ENCODE measurements at places on chromosomes 3 and 15.

DNA sequence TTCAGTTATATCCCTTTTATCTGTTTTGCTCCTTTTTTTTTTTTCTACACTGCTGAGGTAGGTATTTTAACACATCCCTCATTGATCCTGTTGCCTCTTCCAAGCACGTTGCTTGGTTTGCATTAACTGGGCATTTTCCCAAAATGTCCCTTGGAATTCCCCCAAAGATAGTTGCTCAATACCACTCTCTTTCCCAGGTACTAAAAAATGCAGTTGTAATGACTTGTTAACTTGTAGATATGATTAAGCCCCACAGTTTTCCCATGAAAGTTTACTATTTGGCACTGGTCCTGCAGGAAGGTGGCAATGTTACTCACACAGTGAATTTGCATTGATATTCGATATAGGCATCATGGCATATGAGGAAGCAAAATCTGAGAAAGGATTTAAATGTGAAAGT lies 67.1 kb downstream of the GRM7 start:
- no peak for DNase-seq

- DNase-seq = no peak
Observed at GRCh38 chr3:194512895-194513601, 26.2 kb upstream of the ATP13A3 start.

DNA sequence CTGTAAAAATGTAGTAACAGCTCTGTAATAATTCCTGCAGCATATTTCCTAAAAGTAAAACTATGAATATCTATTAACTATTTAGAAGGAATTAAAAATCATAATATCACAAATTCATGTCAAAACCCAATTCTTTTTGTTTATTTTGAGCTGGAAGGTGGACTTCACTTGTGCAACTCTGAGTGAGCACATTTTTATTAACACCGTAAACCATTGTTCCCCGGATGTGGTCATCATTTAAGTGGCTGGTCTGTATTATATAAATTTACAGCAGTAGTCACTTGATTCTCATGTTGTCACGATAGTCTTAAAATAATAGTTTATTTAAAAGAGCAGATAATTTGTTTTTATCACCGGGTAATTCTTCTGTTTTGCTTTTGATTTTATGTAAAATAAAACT lies 43.0 kb upstream of the UTS2B start:
- no peak for DNase-seq

GRCh38 chr3:138439646-138440045 lies 5.2 kb downstream of the ESYT3 start:
- no peak for DNase-seq

DNA sequence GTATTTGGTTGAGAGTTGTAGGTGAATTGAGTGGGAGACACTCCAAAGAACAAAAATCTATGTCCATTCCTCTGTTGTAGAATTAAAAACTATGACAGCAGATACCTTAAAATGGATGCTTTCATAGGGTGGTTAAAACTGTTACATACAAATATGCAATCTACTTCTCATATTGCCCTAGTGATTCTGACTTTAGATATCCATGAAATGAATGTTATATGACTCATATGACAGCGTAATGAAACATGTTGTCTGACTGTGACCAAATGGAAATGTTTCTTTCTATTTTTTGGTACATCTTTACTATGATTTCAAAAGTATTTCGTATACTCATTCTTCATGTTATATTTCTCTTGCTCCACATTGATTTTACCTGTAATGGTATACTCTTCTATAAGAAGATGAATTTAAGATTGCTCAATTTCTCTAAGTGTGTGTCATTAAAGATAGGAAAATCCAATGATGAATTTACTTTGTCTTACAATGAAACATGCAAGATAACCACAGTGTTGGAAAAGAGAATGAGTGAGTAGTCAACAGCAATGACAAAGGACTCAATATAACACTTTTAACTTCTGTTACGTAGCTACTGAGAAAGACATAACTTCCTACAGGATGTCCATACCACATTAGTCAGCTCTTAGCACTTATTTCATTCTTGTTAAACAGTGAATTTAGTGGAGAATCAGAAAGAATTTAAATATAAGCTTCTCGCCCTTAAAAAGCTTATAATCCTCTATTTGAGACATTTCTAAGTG lies 79.3 kb upstream of the LSAMP start:
- DNase-seq = no peak

- no peak for DNase-seq
Observed at GRCh38 chr15:75655931-75656330, 8.2 kb downstream of the SNX33 start.

DNA sequence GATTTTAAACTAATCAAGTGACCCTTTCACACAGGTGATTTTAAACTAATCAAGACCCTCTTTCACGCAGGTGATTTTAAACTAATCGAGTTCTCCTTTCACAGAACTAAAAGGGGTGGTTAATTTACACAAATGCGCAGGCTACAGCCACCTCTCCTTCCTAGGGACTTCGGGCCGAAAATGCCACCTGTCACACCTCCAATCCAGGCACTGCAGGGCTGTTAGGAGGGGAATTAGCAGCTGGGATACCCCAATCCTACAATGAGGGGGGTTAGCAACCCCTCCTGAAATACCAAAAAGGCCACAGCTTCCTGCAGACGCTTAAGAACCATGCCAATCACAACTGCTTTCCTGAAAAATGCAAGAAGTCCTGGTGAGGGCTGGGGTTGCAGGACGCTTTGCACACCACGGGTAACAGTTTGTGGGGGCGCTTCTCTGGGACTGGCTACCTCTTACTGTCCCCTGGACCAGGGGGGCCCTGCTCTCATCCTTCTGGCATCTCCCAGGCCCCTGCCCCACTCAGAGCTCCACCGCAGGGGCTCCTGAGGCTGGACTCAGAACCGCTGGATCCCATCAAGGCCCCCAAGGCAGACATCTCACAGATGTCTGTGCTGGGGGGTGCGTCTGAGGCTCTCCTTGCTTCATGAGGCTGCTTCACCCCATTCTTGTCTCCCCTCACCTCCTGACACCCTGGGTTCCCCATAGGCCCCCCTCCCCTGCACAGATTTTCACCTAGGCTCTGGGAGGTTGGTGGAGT lies 145.9 kb downstream of the OR4M2 start:
- no peak for DNase-seq

DNA sequence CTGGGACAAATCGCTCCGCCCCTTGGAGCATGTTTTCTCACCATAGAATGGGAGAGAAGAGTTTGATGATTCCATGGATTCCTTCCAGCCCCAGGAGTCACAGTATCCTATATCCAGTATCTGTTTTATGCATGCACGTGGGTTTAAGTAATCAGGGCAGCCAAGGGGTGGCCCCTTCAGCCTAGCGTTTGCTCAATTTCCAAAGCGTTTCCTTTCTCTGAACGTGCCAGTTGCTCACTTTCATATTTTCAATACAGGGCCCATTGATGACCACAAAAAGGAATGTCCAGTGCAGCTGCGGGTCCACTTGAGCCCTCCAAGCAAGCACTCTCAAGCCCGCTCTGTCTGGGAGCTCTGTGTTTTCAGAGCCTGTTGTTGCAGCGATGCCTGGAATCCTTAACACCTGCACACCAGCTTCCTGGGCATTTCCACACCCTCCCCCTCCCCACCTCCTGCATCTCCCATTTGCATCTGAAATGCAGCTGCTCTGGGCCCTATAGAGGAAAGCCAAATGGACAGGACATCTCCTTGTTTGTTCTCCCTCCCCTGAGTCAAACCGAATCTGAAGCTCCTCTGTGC lies 164.3 kb upstream of the LPP start:
- no peak for DNase-seq

DNA sequence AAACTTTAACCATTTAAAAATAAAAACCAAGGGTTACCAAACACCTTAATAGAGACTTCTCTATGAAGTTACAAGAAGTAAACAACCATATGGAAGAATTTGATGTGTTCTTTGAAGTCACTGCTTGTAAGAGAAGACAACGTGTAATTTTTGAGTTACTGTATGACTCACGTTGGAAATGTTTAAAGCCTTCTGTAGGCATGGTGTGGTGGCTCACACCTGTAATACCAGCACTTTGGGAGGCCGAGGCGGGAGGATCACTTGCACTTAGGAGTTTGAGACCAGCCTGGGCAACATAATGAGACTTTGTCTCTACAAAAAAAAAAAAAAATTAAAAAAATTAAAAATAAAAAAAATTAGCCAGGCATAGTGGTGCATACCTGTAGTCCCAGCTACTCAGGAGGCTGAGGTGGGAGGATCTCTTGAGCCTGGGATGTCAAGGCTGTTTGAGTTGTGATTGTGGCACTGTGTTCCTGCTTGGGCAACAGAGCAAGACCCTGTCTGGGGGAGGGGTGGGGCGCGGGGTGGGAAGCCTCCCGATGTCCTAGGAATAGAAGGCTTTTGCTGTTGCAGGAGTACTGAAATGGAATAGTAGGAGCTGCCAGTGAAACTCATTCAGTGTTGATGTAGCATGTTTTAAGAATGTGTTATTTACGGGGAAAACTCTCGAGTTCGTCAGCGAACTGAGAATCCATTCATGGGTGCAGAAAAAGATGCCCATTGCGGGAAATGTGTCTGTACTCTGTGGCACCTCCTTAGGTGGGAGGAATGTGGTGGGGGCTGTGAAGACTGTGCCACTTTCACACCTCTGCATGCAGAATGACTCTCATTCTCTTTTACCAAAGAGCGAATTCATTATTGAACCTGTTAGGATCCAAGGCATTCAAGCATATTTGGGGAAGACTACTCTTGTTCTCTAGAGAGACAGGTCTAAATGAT lies 134.2 kb downstream of the FNDC3B start:
- DNase-seq = no peak

DNA sequence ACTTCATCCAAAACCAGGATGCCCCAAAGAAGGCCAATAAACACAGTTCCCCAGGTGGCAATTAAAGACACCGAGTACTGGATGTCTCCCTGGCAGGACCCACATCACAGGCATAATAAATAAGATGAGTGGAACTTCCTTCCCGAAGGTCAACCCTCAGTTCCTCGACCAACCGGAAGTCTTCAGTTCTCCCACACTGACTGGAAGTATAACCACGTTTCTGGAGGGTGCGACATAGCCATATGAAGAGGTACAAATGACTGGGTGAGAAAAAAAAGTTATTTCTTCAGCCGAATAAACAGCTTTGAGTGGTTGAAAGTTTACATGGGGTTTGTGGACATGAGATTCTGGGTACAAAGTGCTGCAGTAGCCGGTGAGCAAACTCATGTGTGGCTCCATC lies 34.6 kb upstream of the MUC13 start:
- DNase-seq = no peak

GRCh38 chr3:30227571-30228301 lies 378.7 kb upstream of the TGFBR2 start:
- no peak for DNase-seq

GRCh38 chr3:4735243-4735642 lies 242.1 kb downstream of the ITPR1 start:
- DNase-seq = no peak

DNA sequence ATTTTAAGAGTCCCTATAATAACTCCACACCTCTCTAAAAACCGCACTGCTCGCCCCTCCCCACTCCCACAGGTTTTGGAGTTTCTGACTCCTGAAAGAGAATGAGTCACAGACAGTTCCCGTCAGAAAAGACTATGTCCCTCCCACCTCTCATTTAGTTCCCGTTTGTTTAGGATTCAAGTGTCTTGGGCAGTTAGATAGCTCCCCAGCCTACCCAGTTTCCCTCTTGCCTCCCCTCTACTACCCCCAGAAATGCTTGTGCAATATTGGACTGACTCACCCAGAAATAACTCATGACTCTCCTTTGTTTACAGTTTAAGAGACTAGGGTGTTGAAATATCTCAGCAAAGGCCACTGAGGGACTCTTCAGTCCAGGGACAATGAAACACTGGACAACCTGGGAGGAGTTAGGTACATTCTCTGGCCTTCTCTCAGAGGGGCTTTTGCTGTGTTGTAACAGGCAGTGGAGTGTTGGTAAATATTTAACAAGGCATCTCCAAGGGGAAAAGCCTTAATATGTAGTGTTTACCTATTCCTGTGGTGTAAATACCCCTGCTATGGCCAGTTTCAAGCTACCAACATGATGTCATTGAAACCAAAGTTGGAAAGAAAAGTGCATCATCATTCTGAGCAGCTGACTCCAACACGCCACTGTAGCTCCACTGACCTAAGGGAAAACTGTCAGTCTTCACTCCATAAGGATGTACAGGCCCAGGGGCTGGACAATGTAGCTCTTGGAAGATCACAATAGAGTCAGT lies 96.1 kb upstream of the CHD2 start:
- peak; percentile 100 for DNase-seq

DNA sequence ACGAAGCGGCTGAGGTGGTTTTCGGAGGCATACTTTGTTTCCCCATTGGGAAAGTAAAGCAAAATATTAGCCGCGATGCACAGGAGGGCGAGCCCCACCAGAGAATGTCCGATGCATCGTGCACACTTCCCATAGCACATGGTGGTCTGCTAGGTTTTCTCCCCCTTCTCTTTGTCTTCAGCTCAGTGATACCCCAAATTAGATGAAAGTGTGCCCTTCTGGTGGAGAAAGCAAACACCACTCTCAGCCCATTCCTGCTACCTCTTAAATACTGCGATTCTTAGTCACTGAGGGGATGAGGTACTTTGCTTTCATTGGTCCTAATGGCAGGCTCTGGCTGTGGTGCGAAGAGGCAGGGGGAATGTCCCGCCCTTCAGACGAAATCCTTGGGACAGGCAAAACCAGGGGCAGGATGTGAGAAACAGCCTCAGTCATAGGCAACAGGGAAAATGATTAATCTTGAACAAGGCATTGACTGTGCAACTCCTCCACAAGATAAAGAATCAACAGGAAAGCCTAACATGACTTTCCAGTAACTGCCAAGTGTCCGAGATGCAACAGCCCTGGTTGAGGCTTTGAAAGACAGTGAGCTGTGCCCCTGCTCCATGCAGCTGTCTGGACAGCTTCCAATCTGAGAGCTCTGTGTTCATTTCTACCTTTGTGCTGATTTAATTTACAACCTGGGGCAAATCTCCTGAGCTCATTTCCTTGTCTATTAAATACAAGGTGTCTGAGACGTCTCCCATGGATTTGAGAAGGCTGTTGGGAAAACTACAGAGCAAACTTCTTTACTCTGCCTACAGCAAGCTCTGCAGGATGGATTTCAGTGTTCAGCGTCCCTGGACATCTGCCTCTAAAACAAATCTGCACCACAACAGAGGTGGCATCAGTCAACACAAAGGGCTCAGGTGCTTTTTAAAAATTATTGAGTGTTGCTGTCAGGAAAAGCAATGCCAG lies at the start of gene TM4SF1:
TM4SF1 (minus strand) TSS at position 242 of the 957 bp plus-strand sequence; CDS start at position 140, 102 bp downstream.
- peak; percentile 98 for DNase-seq

- no peak for DNase-seq
Observed at GRCh38 chr15:80404057-80404760, at the start of gene ARNT2. Gene ARNT2 (plus strand): TSS chr15:80404382. CDS start chr15:80404516, 134 bp downstream.

GRCh38 chr3:153657046-153657445 lies 464.1 kb upstream of the ARHGEF26 start:
- no peak for DNase-seq

DNA sequence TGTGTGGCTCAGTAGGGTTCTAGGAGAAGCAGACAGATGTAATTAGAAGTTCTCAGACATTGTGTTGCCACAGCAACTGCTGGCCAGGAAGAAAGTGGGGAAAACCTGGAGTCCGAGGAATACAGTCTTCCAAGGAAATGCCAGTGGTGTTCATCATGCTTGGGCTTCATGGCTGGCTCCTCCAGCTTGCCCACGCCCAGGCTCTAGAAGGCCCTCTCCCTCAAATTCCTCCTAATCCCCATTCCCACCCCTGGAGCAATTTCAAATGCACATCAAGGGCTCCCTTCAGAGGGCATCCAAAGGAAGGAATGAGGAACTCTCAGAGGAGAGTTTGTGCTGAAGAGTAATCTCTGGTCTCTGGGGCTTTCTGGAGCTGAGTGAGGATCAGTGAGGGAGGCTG lies 21.9 kb downstream of the FSTL1 start:
- DNase-seq = no peak

GRCh38 chr15:77497942-77498361 lies 77.3 kb downstream of the HMG20A start:
- DNase-seq = no peak

GRCh38 chr15:78347586-78348543 lies 7.7 kb downstream of the CRABP1 start:
- no peak for DNase-seq

Data from Panc1 (cell line).